ENCODE measurements at places on chromosomes 1 and 21.

DNA sequence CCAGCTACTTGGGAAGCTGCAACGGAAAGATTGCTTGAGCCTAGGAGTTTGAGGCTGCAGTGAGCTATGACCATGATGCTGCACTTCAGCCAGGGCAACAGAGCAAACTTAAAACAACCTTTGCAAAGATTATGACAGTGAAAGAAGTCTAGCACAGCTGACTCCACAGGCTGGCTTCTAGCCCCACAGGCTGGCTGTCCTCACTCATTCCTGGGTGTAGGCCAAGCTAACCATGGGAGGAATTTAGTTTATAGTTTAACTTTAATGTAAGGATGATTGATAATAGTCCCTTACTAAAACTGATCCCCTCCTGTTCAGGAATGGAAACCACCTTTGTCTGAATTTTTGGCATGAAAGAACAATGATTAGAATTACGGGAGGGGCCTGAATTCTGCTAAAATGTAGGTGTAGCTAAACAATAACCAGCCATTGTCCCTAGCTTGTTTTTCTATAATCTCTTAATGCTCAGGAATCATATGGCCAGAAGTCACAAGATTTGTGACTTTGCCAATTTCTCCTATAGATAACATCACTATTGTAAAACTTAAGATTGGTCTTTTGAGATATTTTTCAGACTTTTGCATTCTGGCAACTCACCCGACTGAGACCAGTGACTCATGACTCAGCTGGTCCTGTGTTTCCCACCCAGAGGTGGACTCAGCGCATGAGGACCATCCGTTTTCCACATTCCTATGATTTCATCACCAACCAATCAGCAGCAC is 28.1 kb upstream of the SGIP1 start:
- no peak for DNase-seq

DNA sequence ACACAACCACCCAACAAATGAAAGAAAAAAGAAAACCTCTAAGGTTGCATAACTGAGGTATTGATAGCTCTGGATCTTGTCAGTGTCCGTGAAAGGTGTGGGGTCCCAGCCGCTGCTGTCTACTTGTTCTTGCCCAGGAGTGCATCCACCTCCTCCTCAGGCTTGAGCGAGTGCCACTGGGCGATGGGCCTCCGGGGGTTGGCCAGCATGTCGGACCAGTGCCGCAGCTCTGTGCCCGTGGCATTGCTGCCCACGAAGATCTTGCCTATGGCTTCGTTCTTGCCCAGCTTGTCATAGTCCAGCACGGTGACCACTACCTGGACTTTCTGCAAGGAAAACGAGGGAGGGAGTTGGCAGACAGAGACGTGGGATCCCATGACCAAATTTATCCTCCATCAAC is 113.6 kb downstream of the SYT2 start:
- DNase-seq: no peak

DNA sequence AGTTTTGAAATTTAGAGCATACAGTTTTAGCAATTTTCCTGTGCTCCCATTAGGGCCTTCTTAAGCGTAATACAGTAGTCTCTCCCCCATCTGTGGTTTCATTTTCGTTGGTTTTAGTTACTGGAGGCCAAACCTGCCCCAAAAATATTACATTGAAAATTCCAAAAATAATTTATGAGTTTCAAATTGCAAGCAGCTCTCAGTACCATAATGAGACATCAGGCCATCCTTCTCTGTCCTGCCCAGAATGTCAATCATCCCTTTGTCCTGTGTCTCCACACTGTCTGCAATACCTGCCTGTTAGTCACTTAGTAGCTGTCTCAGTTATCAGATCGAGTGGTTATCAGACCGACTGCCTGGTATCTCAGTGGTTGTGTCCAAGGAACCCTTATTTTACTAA is 45.4 kb downstream of the ADSS2 start:
- DNase-seq: no peak

- DNase-seq: no peak
Observed at GRCh38 chr1:21816602-21817302, 4.7 kb downstream of the LDLRAD2 start.

GRCh38 chr1:46535063-46535462 is 16.4 kb downstream of the KNCN start:
- peak; percentile 63 for DNase-seq

DNA sequence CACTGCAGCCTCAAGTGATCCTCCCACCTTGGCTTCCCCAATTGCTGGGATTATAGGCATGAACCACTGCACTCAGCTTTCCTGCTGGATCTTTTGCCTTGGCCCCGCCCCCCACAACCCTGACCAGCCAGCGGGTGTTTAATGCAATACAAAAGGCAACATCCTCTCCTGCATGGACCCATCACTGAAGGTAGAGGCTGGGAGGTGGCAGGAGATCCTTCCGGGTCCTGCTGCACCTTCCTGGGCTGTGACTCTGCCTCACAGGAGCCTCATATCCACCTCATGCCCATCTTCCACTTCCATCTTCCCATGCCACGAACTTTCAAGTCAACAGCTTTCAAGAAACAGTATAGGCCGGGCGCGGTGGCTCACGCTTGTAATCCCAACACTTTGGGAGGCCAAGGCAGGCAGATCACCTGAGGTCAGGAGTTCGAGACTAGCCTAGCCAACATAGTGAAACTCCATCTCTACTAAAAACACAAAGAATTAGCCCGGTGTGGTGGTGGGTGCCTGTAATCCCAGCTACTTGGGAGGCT is 11.7 kb upstream of the WNT9A start:
- no peak for DNase-seq

DNA sequence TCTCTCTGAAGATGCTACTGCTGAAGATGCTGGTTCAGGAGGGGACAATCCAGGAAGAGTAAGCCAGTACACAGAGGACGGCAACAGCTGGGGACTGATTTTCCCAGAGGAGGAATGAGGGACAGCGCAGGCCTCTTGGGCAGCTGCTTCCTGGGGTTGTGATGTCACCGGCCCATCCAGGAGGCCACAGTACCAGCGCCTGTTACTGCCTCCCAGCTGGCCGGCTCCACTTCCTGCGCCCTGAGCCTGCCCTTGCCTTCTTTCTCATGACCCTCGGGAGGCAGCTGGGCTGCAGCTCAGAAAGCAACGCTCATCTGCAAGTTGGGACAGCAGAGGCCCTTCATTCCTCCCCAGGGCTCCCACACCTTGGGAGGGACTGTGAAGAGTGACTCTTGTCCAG is 21.9 kb upstream of the ID3 start:
- peak; percentile 79 for DNase-seq

Data from SK-N-SH (cell line).